ENCODE measurements at places on chromosomes 3 and 15.
A peak's percentile ranks its signal among the peaks of the same experiment; 100 is the strongest.

- DNase-seq, result no peak
These were observed 3.7 kb downstream of the SORD start for GRCh38 chr15:45026651-45027190.

DNA sequence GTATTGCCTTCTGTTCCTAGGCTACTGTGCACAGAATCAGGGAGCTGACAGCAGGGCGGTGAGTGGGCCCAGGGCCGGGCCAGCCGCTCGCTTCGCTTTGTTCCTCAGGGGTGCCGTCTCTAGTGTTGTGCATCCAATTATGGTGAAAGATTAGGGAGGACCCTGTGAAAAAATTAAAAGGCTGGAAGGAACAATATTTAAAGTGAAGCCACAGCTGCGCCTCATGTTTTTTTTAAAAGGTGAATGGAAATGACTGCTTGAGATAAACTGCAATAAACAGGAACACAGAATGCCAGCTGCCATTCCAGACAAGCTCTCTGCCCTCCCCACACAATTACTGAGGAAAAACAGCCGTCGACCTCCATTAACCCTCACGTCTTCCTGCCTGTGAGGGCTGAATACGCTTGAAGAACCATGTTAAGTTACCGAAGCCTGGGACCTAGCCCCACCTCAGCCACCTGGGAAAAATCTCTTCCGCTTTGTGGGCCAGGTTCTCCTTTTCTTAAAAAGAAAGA lies 132.0 kb upstream of the IL12A start:
- DNase-seq, result peak; percentile 61

GRCh38 chr3:17140670-17141505 lies 256.1 kb downstream of the PLCL2 start:
- no peak for DNase-seq

DNA sequence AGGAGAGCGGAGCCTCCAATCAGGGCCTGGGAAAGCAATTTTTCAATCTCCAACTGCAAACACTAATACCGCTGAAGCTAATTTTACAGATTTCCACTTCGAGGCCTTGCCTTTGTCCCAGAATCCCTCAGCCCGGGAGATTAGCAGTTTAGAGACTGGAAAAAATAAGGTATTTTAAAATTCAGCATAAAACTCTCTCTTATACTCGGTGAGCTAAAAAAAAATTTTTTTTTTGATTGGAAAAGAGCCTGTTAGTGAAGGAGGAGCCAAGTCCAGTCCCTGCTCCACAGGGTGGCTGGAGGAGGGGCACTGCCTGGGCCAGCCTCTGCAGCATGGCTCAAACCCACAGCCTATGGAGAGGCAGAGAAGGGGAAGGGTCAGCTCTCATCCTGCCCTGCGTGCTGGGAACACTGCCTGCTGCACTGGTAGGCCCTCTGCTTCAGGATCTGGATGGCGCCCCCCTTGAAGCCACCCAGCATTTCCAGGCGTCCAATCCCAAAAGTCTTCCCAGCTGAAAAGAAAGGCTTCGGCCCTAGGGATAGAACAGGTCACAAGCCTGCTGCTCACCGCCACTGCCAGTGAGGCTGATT lies 48.9 kb downstream of the CACNA2D2 start:
- DNase-seq, result no peak

DNA sequence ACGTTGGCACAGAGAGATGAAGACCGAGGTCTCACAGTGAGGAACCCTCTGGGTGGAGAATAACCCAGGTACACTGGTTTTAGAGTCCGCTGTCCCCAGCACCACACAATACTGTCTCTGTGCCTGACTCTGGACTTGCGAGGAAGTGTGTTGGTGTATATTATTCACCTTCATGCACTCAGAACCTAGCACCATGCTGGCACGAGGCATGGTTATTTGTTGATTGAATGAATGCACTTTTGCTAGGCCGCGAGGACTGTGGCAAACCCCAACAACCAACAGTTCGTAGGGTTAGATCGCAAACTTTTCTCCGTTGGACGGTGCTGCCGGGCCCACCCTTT lies 484 bp upstream of the C3orf52 start:
- peak; percentile 6 for DNase-seq

DNA sequence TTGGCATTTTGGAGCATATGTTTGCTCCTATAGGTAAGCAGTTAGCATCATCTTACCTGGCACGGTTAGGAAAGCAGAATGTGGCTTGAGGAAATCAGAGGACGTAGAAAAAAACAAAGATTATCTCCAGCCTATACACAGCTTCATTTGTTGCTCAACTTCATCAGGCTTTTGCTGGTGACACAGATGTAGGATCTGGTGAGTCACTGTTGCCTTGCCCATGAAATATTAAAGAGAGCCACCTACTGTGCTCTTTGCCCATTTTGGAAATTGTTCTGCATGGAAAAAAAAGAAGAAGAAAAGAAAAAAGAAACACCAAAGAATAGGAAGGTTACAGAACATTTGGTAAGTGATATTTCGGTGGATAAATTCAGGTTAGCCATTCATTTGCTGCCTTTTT lies 3.8 kb downstream of the IL1RAP start:
- DNase-seq, result no peak

DNA sequence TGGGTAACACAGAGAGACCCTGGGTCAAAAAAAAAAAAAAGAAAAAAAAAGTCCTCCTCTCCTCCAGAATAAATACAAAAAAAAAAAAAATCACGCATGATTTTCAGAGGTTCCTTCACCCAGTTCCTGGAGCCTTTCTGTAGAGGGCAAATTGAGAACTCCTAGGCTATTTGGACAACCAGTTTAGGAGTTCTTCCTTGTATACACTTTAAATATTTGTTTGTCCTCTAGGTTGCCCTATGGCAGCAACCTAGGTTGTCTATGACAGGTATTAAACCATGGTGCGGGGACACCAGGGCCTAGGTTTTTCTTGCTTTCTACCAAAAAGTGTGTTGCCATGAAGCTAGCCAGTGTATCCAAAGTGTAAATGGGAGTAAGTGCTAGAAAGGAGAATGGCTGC lies 3.8 kb upstream of the ZFYVE19 start:
- no peak for DNase-seq

- DNase-seq, result peak; percentile 83
These were observed 60.3 kb downstream of the STRIT1 start for GRCh38 chr3:155233213-155233612.

- DNase-seq, result no peak
These were observed 82.6 kb upstream of the ARHGEF3 start for GRCh38 chr3:56884387-56884786.

DNA sequence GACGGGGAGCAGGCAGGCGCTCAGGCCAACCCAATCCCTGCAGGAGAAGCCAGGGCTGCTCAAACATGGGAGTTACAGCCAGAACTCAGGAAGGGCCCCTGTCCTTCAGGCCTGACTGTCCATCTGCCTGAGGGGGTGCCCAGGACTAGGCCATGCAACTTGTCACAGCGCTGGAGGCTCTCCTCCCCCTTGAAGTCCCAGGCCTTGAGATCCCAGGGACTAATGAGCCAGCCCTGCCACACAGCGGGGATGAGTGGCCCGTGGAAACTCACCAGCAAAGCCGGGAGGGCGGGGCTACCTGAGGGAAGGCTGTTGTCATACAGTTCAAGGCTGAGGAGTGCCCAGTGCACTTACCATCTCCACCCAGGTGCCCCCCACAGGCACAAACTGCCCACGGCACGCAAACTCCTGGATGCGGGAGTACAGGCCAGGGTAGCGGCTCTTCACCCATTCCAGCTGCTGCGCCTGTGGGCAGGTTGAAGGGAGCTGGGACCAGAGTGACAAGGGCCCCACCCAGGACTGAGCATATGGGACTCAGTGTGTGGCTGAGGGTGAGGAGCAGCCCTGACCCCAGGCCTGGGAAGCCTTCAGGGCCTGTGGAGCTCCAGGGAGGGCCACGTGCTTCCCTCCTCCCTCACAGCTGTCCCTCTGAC lies 6.3 kb downstream of the MAN2C1 start:
- DNase-seq, result no peak

GRCh38 chr3:12557473-12558100 lies 700 bp downstream of the MKRN2 start:
- DNase-seq, result no peak

DNA sequence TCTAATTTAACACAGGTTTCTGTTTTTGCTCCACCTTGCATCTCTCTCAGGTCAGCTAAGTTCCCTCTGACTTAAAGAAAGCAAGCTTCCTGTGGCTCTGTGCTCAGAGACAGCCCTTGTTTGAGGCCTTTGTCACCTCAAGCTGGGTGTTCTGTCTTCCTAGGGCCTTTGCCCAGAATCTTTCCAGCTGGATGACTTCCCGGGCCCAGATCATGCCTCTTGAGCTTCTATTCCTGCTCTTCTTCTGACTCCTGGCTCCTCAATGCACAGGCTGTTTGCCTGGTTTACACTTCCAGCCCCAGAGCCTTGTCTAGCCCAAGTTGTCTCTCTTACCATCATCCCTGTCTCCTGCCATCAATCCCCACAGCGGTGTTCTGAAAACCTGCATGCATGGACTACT lies 300.6 kb downstream of the VPS13C start:
- DNase-seq, result no peak

DNA sequence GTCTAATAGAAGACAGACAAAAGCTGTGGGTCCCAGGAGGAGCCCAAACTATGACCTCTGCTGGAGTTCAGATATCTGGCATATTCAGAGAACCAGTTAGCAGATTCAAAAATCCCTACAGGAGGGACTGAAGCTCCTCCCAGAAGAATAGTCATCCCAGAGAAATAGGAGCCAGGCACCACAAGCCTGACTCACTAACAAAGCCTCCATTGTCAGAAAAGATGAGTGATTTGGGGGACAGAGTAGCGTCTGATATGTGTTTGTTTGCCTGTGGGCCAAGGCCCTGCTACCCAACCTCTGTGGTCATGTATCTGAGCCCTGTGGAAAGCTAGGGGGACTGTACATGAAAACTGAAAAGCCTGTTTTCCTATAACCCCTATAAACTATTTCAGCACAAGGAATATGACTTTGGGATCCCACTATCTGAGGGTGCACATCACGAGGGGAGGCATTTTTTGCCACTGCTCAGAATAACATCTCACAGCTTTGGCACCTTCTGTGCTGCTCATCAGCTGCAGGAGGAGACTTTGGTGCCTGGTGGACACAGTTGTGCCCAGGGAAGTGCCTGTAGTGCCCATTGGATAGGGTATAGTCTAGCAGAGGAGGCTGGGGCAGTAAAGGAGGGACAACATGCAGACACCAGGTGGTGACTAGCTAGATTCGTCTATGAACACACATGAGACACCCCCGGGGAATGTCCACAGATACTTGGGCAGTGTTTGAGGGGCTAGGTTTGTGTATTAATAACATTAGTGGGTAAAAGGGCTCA lies 9.7 kb upstream of the LARP6 start:
- DNase-seq, result no peak

DNA sequence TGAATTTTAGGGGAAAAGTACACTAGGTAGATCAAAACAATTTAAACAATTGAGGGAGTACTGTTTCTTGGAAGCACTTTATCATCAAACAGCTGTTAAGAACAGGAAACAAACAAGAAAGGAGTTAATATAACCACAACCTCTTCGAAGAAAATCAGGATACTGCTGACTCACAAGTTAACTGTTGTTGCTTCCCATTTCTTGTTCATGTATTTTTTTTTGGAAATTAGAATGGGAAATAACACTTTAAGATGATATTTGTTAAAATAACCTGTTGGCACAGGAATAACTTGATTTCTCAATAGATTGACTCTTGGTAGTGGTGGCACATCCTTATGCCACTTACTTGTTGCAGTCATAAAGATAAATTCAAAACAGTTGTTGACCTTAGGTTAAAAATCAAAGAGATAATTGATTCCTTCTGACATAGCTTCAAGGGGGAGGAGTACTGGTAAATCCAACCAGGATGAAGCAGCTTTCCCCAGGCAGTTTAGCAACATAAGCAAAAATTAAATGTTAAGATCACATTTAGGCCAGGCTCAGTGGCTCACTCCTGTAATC lies 3.3 kb downstream of the BNIP2 start:
- DNase-seq, result no peak

GRCh38 chr15:47614360-47615011 lies 102.8 kb upstream of the SEMA6D start:
- no peak for DNase-seq

DNA sequence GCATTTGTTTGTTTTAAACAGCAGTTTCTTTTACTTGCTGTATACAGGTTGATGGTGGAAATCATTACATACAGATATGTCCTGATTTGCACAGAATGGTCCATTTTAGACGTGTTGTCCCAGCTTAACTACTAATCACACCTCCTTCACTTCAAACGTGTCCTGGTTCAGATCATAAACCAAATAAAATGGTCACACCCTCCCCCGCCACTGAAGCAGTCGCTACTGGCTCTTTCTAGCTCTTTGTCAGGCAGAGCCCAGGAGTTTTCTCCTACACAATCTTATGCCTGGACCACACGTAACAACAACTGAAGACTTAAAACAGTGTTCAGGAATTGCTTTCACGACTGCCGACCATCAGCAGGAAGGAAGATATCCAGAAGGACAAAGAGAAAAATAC lies 73.6 kb downstream of the MESD start:
- DNase-seq, result no peak

- no peak for DNase-seq
These were observed 124.4 kb upstream of the FOXB1 start for GRCh38 chr15:59879506-59880265.

- no peak for DNase-seq
These were observed 30.3 kb downstream of the TCF12 start for GRCh38 chr15:56948764-56949101.

GRCh38 chr3:24401090-24401810 lies 93.4 kb downstream of the THRB start:
- DNase-seq, result no peak

- DNase-seq, result no peak
These were observed 6.9 kb upstream of the PTX3 start for GRCh38 chr3:157429708-157430107.

GRCh38 chr3:33037471-33037870 lies 59.5 kb downstream of the GLB1 start:
- DNase-seq, result no peak

- no peak for DNase-seq
These were observed 65.9 kb upstream of the RARB start for GRCh38 chr3:25362118-25362517.

- DNase-seq, result peak; percentile 45
These were observed 990 bp upstream of the ZNF148 start for GRCh38 chr3:125375950-125376679.

GRCh38 chr15:71043373-71043772 lies 71.9 kb upstream of the THSD4 start:
- no peak for DNase-seq

GRCh38 chr3:45670991-45671390 lies 18.2 kb upstream of the SACM1L start:
- DNase-seq, result no peak

DNA sequence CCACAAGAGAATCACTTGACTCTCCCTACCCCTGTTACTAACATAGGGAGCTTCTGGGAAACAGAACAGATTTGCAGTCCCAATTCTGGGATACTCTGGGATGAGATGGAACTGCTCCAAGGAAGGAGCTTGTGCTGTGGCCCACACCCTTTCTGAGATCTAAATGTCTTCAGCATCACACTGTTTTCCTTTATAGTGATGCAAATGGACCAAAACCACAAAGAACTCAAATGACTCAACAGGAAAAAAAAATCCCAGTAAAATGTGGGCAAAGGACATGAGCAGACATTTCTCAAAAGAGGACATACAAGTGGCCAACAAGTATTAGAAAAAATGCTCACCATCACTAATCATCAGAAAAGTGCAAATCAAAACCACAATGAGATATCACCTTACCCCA lies 155.6 kb downstream of the NECTIN3 start:
- DNase-seq, result no peak
